ENCODE measurements at places on chromosomes 11 and 22.

- no peak for DNase-seq
Measured at GRCh38 chr22:22076361-22076760, 93.8 kb upstream of the TOP3B start.

DNA sequence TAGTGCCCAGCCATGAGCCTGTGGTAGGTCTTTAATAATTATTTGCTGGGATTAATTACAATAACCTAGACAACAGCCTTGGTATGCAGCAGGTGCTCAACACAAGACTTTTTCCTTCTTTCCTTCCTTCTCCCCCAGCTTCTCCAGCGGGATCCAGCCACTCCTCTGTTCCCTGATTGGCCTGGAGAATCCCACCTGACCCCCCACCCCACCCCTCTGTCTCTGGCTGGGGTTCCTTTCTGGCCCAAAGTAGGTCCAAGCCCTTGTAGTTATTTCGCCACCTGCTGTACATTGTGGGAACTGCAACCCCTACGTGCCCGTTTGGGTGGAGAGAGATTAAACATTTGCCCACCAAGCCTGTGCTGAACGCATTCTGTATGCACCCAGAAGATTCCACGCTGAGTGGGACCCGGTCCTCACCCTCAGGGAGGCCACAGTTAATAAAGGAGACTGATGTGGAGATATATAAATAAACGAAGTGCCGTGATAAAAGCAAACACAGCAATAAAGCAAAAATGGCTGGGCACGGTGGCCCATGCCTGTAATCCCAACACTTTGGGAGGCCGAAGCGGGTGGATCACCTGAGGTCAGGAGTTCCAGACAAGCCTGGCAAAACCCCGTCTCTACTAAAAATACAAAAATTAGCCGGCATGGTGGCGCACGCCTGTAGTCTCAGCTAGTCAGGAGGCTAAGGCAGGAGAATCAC lies 32.1 kb upstream of the DGKZ start:
- no peak for DNase-seq

- DNase-seq, result no peak
Measured at GRCh38 chr11:16969010-16969999, 44.9 kb downstream of the PLEKHA7 start.

DNA sequence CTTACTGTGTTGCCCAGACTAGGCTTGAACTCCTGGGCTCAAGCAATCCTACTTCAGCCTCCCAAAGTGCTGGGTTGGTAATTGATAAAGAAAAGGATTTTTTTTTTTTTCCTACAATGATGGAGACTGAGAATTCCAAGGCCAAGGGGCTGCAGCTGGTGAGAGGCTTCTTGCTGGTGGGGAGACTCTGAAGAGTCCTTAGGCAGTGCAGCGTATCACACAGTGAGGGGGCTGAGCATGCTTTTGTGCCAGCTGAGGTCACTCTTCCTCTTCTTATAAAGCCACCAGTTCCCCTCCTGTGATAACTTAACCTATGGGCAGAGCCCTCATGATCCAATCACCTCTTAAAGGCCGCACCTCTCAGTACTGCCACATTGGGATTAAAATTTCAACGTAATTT lies 28.2 kb upstream of the CCDC81 start:
- no peak for DNase-seq

DNA sequence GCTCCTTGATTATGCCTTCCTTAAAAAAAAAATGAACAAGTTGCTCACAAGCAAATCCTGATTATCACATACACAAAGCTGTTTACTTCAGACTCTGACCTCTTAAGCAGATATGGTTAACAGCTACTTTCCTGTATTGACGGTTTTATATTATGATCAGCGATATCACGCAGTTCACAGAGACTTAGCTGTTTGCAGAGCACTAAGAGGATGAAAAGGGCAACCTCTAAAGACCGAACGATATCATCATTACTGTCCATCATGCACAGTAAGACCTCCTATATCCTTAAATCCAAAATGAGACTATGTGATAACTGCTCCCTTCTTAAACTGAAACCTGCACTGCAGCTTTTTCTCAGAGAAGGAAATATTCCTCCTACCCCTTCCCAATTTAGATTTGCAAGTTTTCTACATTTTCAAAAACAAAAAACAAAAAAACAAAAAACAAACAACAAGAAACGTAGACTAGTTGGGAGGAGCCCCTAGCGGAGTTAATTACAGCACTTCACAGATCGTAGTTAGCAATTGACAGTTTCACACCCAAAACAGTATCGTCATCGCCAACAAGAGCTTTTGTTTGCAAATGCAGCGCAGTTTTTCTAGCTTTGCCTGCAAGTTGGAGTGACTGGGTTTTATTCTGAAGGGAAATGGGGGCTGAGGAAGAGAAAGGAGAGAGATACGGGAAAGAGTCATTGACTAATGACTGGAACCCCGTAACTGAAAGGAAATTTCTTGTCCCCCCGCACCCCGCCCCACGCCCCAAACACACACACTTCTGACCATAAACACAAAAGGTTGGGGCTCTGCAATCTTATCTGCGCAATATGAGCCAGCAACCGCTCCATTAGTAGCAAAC lies 1.2 kb downstream of the DDX6 start:
- no peak for DNase-seq

DNA sequence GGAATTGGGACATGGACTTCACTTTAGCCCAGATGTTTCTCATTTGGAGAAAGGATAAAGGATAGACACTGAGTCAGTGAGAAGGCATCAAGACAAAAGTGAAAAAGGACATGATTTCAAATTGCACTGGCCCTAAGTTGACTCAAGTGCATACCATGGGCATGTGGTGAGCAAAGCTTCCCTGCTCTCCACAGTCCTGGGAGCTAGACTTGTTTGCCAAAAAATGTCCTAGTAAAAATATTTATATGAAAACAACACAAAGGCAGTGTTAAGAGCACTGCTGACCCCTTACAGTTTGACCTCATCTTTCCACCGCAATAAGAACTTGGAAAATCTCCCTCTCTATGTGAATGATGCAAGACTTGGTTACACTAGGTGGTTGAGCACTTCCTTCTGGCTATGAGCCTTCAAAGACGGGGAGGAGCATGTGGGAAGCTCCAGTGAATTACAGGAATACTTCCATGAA lies 46.5 kb upstream of the FIBIN start:
- DNase-seq, result peak; percentile 86

- no peak for DNase-seq
Measured at GRCh38 chr11:17802491-17802890, 67.9 kb downstream of the KCNC1 start.

GRCh38 chr22:30289980-30290313 lies 642 bp upstream of the CASTOR1 start:
- DNase-seq, result no peak

GRCh38 chr11:97732011-97732632 lies 1288.6 kb upstream of the CNTN5 start:
- DNase-seq, result no peak

DNA sequence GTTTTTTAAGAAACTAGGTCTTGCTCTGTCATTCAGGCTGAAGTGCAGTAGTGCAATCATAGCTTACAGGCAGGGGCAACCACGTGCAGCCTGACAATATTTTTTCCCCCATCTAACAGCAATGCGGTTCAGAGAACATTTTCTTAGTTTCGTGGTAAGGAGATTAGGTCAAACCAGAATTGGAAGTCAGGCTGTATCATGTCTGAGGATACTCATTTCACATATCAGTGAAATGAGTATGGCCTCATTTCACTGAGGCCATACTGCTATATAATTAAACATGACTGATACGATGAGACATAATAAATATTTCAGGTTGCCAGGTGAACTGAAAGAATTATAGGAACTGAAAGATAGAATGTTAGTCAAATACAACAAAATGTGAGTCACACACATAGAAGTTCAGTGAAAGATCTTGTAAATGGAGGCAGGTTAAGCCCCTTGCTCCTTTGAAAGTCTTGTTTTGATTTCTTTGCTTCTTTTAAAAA lies 32.5 kb upstream of the IZUMO1R start:
- no peak for DNase-seq

- no peak for DNase-seq
Measured at GRCh38 chr22:46455446-46455845, 82.0 kb downstream of the CELSR1 start.

DNA sequence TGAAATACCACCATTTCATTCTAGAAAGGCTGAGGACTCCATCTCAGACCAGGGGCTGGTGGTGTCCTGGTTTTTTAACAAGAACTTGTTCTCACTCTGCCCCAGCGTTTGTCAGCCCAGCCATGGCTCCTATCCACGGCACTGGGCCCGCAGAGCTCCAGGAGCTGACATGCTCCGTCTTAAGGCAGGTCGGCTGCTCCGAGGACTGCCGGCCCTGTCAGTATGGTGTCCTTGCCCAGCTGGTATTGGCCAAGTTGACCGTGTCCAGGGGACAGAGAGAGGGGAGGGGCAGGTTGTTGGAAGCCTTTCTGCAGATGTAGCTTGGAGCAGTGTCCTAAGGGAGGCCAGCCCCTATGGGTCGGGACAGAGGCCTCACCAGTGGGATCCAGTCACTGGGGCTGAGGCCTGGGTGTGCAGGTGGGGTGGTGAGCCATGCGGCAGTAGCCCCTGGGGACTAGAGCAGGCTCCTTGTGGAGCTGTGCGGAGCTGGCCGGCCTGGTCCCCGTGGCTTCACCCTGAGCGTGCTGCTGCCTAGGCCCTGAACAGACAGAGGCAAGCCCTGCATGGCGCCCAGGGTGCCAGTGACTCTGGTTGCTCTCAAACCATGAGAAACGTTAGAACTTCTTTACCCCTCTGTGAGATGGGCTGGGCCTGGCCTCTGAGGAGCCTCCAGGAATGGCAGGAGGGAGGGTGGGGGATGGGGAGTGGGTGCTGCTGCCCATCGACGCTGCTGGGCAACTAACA lies 39.9 kb upstream of the KCNQ1OT1 start:
- DNase-seq, result no peak

GRCh38 chr11:1168721-1169161 lies 11.0 kb downstream of the MUC5AC start:
- no peak for DNase-seq

- no peak for DNase-seq
Measured at GRCh38 chr11:116929414-116930090, 92.1 kb upstream of the APOA1 start.

DNA sequence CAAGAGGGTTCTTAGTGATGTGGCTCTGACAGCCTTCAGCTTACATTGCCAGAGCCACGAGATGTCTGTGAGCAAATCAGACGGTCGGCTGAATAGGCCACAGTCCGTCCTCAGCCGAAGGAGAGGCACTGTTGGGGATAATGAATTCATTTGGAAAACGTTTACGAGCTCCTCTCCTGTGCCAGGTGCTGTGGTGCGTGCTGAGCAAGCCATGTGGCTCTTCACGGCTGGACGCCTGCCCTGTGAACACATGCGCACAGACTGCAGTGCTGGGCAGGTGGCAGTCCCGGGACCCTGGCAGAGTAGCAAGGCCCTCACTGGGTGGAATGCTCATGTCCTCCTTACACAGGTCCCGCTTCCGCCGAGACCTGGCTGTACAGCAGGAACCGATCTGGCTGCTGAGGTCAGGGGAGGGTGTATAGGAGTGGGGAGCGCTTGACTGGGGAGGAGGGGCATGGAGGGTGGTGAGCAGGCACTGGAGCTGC lies 6.8 kb downstream of the TBC1D22A start:
- no peak for DNase-seq

DNA sequence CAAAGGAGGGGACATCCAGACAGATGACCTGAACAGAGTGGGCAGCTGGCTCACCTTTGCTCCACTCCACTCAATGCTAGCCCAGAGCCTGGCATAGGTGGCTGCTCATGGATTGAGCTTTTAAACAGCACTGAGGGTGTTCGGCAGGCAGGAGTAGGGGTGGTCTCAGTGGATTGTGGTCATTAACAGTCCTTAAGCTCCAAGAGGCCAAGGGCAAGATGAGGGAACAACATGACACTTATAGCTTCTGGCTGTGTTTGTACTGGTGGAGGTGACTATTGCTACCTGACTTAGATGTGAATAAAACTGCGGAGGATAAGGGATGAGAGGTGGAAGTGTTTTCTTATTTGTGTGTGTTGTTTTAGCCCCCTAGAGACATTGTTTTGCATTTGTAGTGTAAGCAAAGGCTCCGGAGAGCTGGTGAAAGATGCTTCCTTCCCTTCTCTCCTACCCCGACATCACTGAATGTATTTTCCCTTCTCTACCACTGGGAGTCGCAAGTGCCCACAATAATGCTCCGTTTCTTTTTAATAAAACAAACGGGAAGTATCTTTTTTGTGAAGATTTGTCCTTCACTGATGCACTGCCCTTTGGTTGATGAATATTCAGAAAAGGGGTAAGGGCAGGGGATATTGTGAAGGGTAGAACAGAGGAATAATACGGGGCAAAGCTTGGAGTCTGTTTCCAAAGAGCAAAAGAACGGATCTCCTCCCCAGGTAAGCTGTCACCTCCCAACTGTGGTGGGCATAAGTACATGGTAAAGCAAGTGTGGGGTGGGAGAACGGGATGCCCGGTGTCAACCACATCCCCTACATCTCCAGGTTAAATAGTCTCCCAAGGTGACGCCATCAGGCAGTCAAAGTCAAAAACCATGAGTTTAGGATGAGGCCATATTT lies 27.5 kb upstream of the MTNR1B start:
- no peak for DNase-seq

DNA sequence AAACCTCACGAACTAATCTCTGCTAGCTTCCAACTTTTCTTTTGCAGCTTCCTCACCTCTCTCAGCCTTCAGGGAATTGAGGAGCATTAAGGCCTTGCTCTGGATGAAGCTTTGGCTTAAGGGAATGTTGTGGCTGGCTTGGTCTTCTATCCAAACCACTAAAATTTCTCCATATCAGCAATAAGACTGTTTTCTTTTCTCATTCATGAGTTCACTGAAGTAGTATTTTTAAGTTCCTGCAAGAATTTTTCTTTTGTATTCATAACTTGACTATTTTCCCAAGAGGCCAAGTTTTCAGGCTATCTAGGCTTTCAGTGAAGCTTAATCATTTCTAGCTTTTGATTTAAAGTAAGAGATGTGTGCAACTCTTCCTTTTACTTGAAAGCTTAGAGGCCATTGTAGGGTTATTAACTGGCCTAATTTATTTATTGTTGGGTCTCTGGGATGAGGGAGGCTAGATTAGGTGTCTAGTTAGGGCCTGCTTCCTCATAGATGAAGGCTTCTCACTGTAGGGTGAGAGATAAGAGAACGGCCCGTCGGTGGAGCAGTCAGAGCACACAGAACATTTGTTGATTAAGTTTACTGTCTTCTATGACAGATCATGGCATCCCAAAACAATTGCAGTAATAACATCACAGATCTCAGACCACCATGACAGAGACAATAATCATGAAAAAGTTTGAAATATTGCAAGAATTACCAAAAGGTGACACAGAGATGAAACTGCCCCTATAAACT lies 33.2 kb downstream of the CSF2RB start:
- DNase-seq, result no peak

- no peak for DNase-seq
Measured at GRCh38 chr11:106724293-106724892, 293.9 kb downstream of the GUCY1A2 start.

All from ascending aorta (tissue), 2 donors.